Mesenchymal stem cell (in vitro differentiated cells and primary cell): ENCODE measurements at places on chromosomes 6 and 20.
A peak's percentile ranks its signal among the peaks of the same experiment; 100 is the strongest.

GRCh38 chr6:21321076-21321475 is 272.5 kb upstream of the SOX4 start:
- no peak for DNase-seq

GRCh38 chr20:50208085-50208491 is 17.5 kb downstream of the CEBPB start:
- DNase-seq = no peak

GRCh38 chr6:111880181-111880888 is 7.1 kb upstream of the FYN start:
- no peak for DNase-seq

- DNase-seq = no peak
These were observed 547.8 kb downstream of the PTPRT start for GRCh38 chr20:42641886-42642285.

- DNase-seq = no peak
These were observed 92.0 kb upstream of the TMEM181 start for GRCh38 chr6:158467923-158468322.

GRCh38 chr6:22613695-22614094 is 44.3 kb downstream of the HDGFL1 start:
- peak; percentile 97 for DNase-seq

GRCh38 chr20:32446301-32447100 is 88.4 kb downstream of the ASXL1 start:
- no peak for DNase-seq

DNA sequence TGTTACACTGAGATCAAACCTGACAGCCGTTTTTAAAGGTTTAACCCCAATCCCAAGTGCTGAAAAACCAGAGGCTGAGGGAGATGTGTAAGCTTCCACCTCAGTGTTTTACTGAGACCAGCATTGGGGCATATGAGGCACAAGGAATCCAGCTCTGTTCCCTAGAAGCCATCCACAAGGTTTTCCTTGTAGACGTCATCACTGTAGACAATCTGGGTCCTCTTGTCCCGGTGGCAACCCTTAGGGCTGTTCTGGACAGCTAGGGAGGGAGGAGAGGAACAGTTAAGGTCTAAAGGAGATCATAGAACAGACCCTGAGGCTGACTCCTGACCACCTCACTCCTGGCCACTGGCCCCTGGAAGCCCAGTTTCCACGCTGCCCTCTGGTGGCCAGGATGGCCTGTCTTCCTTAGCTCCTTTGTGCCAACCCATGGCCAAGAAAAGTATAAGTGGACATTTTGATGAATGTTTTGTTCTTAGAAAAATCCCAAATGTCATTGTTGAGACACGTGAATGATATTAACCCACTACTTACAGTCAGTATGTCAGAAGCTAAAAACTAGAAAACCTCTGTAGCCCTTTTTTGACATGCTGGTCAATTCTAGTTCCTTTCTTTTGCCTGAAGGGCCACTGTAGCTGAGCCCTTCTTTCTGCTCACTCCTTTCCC is 6.4 kb downstream of the CFB start:
- DNase-seq = peak; percentile 72

DNA sequence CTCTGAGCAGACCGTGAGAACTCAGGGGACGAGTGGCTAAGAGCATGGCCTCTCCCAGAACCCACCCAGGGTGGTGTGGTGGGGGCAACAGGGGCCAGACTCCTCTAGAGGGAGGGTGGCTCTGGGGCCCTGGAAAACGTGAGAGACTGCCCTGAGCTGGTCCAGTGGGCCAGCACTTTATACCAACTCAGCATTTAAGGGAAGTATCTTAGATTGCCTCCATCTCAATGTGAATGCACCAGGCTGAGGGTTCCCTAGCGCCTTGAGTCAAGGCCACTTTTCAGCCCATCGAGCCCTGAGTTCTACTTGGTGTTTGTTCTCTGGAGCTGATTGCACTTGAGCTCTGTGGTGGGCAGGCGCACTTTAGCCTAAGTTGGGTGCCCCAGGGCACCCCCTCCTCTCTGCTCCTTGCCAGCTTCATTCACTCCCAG is 42.0 kb upstream of the IRF4 start:
- no peak for DNase-seq

GRCh38 chr6:73696966-73697655 is 1.1 kb downstream of the CD109 start:
- no peak for DNase-seq

- DNase-seq = no peak
These were observed 102.7 kb downstream of the AGPAT4 start for GRCh38 chr6:161171207-161171606.

DNA sequence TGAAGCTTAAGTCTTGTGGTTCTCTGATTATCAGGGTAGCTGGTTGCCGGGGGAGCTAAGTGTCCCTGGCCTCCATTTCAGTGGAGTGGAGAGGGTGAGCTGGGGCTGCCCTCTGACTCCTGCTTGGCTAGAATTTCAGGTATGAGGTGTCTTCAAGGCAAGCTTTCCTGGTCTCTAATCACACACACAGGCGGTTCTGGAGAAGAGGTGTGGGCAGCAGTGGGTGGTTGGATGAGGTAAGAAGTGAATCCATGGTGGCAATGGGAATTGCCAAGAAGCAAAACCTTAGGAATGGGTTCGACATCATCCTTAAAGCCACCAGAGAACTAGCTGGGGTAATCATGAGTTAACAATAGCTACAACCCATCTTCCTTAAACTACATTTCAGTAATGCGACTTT is 157.6 kb downstream of the CARMIL1 start:
- no peak for DNase-seq

DNA sequence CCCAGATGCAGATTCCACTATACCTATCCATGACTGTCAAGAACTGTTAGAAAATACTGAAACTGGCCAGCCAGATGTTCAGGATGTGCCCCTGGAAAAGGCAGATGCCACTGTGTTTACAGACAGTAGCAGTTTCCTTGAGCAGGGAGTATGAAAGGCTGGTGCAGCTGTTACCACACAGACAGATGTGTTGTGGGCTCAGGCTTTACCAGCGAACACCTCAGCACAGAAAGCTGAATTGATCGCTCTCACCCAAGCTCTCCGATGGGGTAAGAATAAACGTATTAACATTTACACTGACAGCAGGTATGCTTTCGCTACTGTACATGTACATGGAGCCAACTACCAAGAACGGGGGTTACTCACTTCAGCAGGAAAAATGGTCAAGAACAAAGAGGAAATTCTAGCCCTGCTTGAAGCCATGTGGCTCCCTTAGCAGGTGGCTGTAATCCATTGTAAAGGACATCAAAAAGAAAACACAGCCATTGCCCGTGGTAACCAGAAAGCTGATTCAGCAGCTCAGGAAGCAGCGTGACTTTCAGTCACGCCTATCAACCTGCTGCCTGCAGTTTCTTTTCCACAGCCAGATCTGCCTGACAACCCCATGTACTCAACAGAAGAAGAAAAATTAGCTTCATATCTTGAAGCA is 459.7 kb upstream of the HTR1E start:
- no peak for DNase-seq

GRCh38 chr6:12010635-12011275 is 1.4 kb upstream of the HIVEP1 start:
- no peak for DNase-seq

DNA sequence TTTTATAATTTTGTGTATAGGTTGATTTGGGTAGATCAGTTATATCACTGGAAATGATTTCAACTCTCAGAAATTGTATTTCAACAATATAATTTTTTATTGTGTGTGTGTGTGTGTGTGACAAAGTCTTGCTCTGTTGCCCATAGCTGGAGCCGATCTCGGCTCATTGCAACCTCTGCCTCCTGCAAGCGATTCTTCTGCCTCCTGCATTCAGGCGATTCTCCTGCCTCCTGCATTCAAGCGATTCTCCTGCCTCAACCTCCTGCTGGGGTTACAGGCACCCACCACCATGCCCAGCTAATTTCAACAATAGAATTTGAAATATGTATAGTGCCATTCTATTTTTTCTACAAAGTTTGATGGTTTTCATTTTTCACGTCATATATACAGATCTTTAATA is 24.1 kb downstream of the AFDN start:
- DNase-seq = no peak

DNA sequence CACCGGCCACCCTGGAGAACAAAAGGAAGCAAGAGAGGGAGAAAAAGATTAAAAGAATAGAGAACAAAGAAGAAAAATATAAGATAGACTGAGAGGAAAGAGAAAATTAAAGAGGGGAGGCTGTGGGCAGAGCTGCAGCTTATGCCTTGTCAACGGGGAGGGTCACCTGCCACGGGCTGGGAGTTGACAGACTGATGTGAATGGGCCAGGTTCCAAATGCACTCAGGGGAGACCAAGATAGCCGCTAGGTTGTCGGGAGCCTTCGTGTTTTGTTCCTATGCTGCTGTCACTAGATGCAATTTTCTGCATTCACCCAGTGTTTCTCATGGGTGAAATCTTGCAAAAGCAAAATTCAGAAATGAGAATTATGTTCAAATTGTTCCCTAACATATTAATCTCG is 119.6 kb upstream of the MTHFD1L start:
- DNase-seq = no peak

DNA sequence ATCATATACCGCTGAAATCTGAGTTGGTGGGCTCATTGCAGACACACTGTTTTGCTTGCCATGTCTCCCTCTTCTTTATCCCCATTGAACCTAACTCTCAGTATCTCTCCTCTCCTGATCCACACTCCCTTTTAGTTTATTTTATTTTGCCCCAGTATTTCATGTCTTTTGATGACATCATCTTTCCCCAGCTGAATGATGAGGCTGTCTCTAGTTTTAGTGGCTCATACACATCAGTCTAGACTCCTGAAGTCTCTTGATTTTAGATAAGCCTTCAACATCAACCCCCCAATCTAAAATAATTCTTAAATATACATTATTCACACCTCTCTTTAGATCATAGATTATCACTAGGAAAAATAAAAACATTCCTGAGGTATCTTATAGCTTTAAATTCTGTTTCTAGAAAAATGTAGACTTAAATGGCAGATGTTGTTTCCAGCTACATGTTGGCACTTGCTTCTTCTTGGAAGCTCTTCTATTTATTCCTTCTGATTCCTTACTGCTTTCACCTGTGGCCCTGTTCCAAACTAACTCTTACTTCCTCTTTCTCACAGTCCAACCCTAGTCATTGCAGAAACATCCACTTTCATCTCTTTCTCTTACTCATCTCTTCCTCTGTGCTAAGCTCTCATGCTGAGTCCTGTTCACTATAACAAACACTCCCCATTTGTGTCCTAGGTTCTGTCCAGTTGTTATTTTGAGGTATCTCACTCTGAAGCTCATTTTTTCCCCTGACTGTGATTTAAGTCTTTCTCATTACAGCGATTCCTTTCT is 191.9 kb upstream of the SLC35B3 start:
- DNase-seq = peak; percentile 7

DNA sequence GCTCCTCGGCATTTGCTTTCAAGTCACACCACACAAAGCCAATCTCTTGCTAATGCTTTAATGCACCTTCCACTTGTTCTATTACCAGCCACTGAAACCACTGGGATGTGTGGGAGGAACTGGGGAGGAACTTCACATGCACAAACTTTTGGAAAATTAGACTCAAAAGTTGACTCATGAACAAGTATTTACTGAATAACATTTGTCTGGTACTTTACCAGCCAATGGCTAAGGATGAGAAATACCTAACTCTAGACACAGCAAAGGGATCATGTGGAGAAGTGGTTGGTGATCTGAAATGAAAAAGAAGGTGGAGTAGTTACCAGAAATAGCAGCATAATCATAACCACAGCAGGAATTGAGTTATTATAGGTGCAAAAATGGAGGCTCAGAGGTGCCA is 554.0 kb upstream of the NOX3 start:
- no peak for DNase-seq

DNA sequence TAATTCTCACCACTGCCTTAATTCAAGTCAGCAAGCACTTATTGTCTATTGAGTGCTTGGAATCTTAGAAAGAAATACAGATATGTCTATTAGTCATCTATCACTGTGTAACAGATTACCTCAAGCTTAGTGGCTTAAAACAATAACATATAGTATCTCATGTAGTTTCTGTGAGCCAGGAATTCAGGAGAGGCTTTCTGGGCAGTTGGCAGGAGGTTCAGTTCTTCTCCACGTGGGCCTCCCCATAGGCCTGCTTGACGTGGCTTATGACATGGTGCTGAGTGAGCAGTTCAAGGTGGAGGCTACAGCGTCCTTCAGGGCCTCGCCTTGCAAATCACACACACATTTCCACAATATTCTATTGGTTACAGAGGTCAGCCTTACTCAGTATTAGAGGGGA is 69.7 kb downstream of the DTD1 start:
- no peak for DNase-seq

DNA sequence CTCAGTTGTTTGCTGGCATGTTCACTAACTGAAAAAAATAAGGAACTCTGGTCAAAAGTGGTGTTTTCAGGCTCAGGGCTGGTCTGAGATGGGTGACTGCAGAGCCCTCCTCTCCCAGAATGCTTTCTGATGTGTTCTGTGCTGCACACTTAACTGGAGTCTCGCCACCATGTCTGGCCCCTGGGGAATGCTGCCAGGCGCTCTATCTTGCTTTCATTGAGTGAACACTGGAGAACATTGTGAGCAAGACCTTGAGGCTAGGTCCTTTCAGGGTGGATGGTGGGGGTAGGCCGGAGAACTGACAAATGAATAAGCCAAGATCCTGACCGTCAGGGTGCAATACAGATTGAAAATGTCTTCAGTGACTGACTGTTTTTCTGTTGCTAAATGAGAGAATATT is 19.5 kb downstream of the PANK2 start:
- DNase-seq = no peak

GRCh38 chr20:35049776-35050352 is 42.7 kb downstream of the TRPC4AP start:
- DNase-seq = peak; percentile 70

DNA sequence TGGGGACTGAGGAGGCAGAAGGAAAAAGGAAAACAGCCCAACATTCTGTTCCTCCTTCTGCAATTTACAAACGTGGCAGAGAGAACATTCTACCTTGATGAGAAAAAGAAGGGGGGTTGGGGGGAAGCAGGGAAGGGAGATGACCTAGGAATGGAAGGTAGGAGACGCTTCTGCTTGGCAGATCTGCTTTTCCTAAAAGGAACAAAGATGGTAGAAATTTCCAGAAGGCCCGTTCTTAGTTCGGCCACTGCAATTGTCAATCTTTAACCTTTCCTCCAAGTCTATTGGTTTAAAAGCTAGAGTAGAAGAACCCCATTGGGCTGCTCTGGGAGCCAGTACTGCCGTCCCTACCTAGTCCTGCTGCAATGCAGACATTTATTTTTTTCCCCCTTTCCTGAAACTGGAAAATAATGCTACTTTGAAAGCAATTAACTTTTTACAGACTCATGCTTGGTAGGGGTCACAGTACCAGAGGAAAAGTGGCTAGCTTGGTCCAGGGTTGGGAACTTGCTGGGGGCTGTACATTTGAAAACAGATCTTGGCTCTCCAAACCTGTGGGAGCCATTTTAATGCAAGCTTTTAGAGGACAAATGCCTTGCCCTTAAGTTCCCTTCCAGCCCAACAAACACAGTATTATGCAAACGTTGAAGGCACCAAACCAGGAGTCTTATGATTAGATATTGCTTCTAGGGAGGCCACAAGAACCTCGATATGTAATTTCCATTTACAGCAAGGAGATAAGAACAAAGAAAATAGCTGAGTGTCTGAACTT is 2.6 kb downstream of the ZMYND8 start:
- peak; percentile 42 for DNase-seq
